ENCODE measurements at places on chromosomes 12 and 14. TPM values are rescaled to one million over a fixed set of nuclear protein-coding genes. Genes with fewer than 3 reads are reported as not detected.
A peak's percentile ranks its signal among the peaks of the same experiment; 100 is the strongest.

GRCh38 chr12:27901959-27902358 is 70.6 kb downstream of the PTHLH start:
- DNase-seq: no peak

CLEC1B gene
- 0.20 TPM for total RNA-seq

KRT82 gene
- total RNA-seq: not detected

CLEC9A gene
- total RNA-seq: not detected

- DNase-seq: no peak
Measured at GRCh38 chr14:89371585-89372511, 45.2 kb downstream of the FOXN3 start.

PLEKHG7 gene
- total RNA-seq: 0.16 TPM

TAS2R50 gene
- 2.0 TPM for total RNA-seq

CMTM5 gene
- total RNA-seq: not detected

DNA sequence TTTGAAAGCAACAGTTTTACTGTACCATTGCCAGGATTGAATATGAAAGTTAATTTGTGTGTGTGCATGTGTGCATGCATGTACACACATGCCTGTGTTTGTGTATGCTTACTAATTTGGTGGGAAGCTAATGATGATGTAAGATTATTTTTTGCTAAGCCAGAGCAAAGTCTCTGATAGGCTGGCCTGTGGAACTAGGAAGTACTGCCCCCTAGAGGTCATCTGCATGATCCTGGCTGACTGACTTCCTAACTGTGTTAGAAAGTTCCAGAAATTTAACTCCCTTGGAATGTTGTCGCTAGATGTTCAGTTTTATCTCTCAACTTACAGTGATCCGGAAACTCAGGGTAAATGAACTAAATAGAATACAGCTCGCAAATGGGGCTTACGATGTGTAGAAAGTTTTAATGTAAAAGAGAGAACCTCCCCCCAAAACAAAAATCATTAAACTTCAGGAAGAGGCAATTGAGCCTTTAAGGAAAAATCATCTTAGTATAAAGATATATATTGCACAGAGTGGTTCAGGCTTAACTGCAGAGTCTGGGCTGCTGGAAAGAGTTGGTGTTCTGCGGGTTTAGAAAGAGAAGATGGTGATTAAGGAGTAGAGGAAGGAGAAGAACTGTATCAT is 34.3 kb upstream of the SLC38A1 start:
- peak; percentile 53 for DNase-seq

KRT83 gene
- not detected for total RNA-seq

DNA sequence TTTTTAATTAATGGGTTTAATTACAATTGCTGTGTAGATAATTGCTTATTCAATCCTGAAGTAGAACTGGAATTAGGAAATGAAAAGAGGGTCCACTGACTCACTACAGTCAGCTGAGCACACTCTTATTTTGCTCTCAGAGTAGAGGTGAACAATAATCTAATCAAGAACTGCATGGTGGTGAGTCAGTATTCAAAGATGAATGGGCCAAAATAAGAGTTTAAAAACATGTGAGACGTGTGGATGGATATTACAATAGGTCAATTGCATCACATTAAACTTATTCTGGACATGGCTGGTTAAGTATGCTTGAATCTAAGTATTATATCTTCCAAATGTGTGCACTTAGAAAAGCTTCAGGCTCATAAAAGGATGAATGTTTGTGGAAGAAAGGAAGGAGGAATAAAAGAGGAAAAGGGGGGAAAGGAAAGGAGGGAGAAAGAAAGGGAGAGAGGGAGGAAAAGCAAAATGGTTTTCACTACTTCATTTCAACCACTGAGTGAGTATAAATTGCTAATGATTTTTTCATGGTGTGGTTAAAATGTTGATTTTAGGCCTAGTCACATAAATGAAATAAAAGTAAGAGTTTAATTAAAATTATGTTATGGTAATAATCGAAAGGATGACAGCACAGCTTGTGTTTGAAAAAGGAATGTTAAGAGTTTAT is 27.0 kb upstream of the EEA1 start:
- DNase-seq: no peak

ALDH2 gene
- total RNA-seq: 116 TPM

- DNase-seq: no peak
Measured at GRCh38 chr12:40028296-40028695, 77.6 kb downstream of the SLC2A13 start.

GRCh38 chr14:80988735-80989429 is 33.5 kb downstream of the TSHR start:
- no peak for DNase-seq

DNA sequence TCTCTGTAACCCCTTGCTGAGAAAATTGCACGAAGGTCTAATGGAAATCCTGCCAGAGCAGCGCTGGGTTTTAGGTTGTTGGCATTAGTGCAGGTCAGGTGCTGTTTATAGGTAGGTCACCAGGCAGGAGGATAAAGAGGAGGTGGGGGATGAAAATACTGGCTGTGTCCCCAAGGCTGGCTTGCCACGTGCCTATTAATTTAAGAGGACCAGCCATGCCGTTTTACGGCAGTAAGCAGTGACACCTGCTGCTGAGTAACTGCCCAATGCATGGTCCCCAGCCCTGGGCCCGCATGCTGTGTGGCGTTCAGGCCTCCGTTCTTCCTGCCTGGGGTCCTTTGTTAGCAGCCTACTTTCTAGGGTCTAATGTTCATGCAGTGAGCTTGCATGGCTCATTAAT is 67.2 kb downstream of the WDR20 start:
- no peak for DNase-seq

KRT72 gene
- total RNA-seq: not detected

LRRK2 gene
- total RNA-seq: 2.4 TPM

TBC1D30 gene
- total RNA-seq: 4.7 TPM

KITLG gene
- 30.4 TPM for total RNA-seq

ABCC9 gene
- 10.0 TPM for total RNA-seq

DNA sequence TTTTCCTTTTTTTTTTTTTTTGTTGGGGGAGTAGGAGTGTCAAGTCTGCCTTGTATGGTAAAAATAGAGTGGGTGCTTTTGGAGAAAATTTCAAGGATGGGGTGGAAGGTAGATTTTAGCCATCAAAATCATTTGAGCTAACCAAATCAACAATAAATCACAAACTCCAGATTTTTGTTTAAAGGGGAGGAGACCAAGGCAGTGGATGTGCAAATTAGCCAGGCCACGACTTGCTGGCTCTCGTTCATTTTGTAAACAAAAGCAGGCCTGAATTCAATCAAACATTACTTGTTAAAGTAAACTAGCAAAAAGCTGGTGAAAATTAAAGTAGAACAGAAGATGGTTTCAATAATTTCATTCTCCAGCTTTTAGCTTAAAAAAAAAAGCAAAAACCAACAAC is 387.2 kb downstream of the BMP4 start:
- DNase-seq: no peak

NPAS3 gene
- 1.1 TPM for total RNA-seq

GRCh38 chr14:35826952-35827416 is 846 bp downstream of the BRMS1L start:
- DNase-seq: no peak

FMNL3 gene
- 8.3 TPM for total RNA-seq

HOXC12 gene
- total RNA-seq: not detected

- no peak for DNase-seq
Measured at GRCh38 chr14:37590428-37591139, 4.5 kb downstream of the FOXA1 start.

- no peak for DNase-seq
Measured at GRCh38 chr12:5295151-5295550, 136.8 kb upstream of the NTF3 start.

DNA sequence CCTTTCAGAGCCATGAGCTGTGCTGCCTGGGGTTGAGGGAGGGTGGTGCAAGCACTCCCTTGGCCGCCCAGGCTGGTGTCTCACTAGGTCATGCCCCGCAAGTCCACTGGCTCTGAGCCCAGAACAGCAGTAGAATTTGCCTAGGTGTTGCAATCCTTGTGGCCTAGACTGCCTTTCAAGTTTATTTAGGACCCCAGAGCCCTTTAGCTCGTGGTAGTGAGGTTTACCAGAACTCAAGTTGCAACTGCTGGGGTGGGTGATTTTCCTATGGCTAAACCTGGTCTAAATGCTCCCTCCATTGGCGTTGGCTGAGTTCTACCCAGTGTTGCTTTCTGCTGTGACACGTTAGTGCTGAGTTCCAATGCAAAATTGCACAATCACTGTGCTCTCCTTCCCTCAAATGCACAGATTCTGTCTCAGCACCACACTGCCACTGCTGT is 287.2 kb downstream of the BCAT1 start:
- peak; percentile 61 for DNase-seq

ARF3 gene
- total RNA-seq: 71.3 TPM

EMP1 gene
- total RNA-seq: 67.3 TPM

- DNase-seq: no peak
Measured at GRCh38 chr14:102785595-102785963, 8.3 kb downstream of the TRAF3 start.

DNA sequence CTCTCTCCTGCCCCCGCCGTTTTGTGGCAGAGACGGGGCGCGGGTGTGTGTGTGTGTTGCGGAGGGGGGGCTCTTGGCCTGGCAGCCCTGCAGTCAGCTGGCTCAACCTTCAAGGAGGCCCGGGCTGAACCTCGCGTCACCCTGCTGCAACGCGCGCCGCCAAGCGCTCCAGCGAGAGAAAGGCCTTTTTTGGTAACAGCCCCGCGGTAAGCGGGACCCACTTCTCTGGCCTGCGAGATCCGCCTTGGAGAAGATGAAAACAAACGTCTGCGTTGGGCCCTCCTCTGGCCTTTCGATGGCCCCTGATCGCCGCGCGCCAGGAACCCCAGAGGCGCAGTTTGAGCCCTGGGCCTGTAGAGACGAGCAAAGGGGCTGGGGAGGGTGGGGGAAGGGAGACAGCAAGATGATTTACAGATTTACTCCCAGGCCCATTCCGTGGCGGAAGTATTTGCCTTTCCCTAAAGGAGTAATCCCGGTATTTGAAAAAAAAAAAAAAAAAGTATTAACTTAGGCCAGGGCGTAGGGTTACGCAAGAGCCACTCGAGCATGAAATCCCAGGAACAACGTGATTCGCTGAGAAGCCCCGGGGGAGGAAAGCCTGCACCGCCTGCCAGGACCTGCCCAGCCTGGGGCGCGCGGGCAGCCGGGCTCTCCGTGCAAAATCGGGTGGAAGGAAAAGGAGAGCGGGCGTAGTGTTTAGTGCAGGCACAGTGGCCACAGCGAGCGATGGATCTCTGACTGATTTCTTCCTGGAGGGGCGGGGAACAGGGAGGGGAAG is 4.5 kb upstream of the IRF2BPL start:
- DNase-seq: peak; percentile 95

HOXC6 gene
- total RNA-seq: 4.5 TPM

GRCh38 chr12:112018571-112019237 is 5.5 kb downstream of the ERP29 start:
- no peak for DNase-seq

DNA sequence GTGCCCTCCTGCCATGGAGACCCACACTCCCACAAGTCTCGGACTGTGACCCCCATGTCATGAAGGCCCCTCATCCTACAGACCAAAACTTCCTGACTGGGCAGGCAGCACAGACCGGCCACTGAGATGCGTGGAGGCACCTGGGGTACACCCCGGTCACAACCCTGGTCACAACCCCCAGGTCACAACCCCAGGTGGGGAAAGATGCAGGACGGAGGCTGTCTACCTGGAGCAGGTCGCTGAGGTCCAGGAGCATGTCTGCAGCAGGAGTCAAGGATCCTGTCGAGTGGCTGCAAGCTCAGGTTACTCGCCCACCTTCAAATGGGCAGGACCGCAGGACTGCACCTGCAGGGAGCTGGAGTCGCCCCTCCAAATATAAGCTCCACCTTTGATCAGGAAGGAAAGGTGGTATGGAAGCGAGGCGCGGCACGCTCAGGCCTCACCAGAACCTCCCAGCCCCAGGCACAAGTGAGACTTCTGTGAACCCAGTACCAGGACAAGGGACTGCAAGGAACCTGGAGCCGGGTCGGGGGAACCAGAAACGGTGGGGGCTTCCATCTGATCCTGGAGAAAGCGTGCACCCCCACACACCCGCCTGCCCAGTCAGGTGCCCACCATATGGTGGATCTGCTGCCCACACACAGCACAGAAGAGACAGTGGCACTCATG is 8.1 kb downstream of the BTBD6 start:
- DNase-seq: no peak

RNF212B gene
- total RNA-seq: 1.2 TPM

RIPK3 gene
- 4.8 TPM for total RNA-seq

DNA sequence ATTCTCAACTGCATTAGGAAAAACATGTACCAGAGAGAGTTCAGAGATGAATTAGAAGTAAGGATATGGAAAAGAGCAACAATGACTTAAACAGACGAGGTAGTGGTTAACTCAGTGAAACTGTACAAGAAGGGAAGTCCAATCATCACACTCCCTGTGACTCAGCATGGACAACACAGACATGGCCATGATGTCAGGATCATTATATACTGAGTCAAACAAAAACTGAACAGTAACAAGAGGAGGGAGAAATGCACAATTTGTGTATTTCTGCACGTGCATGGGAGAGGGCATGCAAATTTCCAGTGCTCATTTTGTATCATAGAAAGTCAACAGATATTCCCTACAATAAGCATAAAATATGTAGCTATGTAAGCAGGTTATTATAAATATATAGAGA is 1037.8 kb downstream of the BCL11B start:
- no peak for DNase-seq

DDX47 gene
- 69.4 TPM for total RNA-seq

DNA sequence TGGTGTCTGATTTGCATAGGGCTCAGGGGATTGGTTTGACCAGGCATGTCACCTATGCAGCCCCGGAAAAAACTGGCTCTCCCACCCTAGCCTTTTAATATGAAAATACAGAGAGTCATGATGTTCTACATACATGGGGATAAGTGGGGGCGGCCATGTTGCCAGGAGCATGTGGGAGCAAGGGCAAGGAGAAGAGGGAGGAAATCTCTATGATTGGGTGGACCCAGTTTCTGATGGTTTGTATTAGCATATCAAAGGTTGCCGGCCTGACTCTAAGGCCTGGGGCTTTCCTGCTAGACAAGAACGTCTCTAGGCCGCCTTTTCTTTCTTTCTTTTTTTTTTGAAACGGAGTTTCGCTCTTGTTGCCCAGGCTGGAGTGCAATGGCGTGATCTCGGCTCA is 123.4 kb upstream of the CPSF6 start:
- DNase-seq: no peak

DNA sequence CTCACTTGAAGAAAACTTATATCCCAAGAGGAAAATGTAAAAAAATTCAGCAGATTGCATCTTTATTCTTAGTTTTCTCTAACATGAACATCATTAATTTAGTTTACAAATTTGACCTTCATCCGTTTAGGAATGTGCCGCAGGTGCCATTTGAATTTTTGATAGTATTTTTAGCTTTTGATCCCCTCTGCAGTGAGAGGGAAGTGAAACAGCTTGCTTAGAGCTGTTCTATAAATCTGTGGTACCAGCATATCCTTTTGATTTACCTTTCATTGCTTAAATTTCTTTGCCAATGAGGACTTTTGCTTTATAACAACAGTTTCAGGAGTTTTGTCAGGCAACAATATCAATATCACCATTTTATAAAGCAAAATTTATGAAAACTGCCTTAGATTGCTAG is 32.7 kb downstream of the DUSP6 start:
- no peak for DNase-seq

- DNase-seq: no peak
Measured at GRCh38 chr12:101909646-101910045, 32.3 kb downstream of the DRAM1 start.

SIX4 gene
- total RNA-seq: 6.7 TPM

TSHR gene
- 0.08 TPM for total RNA-seq

USP44 gene
- total RNA-seq: 0.80 TPM

GRCh38 chr12:55978393-55978792 is 4.5 kb downstream of the RAB5B start:
- no peak for DNase-seq

KCNH5 gene
- total RNA-seq: 1.9 TPM
